ENCODE measurements at places on chromosomes 2 and 18. TPM values are rescaled to one million over a fixed set of nuclear protein-coding genes. Genes with fewer than 3 reads are reported as not detected.

R3HDM1 gene
- total RNA-seq = 24.8 TPM

RUFY4 gene
- total RNA-seq = not detected

CD28 gene
- not detected for total RNA-seq

HDHD2 gene
- total RNA-seq = 55.4 TPM

- no peaks in the 10 kb centered on the region for H3K27me3 ChIP-seq
- DNase-seq = peak; percentile 95
- peaks cover 3% of the 10 kb centered on the region for H3K4me1 ChIP-seq
- peaks cover 12% of the 10 kb centered on the region for H3K36me3 ChIP-seq
- H3K27ac ChIP-seq = peak overlapping the region; percentile 82
- H3K4me3 ChIP-seq = no peak overlapping the region
Observed at GRCh38 chr2:3465844-3466481, 53.4 kb downstream of the ADI1 start.

- H3K36me3 ChIP-seq = no peaks in the 10 kb centered on the region
- no peak for DNase-seq
- H3K4me3 ChIP-seq = no peak overlapping the region
- no peaks in the 10 kb centered on the region for H3K27me3 ChIP-seq
- H3K27ac ChIP-seq = no peak overlapping the region
- H3K4me1 ChIP-seq = peaks cover 10% of the 10 kb centered on the region
Observed at GRCh38 chr18:34921226-34921625, 120.0 kb upstream of the MAPRE2 start.

GRCh38 chr2:6917761-6918421 lies 679 bp downstream of the RNF144A start:
- H3K4me3 ChIP-seq = peak overlapping the region; percentile 80
- H3K4me1 ChIP-seq = peaks cover 9% of the 10 kb centered on the region
- peaks cover 4% of the 10 kb centered on the region for H3K27me3 ChIP-seq
- H3K27ac ChIP-seq = no peak overlapping the region

All from cardiac muscle cell (in vitro differentiated cells and primary cell).